LHCN-M2 (cell line): ENCODE measurements at places on chromosomes 13 and 19. TPM values are rescaled to one million over a fixed set of nuclear protein-coding genes. Genes with fewer than 3 reads are reported as not detected.

DNA sequence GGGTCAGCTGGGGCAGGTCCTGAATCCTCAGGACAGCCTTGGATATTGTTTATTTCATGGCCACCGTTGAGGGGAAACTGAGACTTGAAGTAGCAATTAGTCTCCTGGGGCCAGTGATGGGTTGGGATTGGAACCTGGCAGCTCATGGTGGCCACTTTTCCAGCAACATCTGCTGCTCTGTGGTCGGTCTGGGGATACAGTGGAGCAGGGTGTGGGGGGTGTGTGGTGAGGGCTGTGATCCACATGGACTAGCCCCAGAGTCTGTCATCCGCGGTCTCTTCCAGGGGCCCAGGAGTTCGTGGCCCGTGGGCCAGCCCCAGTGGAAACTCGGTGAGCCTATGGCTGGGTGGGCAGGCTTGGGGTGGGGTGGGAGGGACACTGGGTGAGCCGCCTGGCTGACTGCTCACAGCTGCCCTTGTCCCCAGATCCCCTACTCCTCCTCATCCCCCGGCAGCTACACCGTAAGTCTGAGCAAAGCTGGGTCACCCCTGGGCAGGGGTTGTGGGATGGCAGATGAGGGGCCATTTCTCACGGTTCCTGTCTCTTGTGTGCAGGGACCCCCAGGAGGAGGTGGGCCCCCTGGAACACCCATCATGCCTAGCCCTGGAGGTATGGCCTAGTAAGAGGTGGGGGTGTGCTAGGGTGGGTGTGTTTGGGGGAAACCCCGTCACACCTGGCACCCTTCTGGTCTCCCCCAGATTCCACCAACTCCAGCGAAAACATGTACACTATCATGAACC, 5.5 kb downstream of the ISYNA1 start:
- DNase-seq = no peak

GRCh38 chr13:89951341-89951740, 1396.1 kb upstream of the MIR17HG start:
- DNase-seq = no peak

DNA sequence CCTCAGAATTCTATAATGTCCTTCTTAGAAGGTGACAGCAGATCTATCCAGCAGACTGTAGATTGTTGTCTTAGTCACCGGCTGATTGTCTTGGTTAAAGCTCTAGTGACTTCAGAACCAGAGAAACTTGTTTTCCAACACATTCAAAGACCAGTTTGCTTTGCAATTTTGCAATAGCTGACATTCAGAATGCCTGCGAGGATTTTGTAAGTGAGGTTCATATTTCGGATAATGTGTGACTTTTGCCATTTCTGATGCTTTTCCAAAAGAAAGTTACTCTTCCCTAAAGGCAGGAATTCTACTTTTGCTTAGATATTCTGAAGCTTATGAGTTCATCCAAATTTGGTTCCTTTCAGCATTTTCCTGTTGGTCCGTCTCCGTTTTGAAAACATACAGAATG, 13.2 kb downstream of the SPINT2 start:
- peak; percentile 42 for DNase-seq

DNA sequence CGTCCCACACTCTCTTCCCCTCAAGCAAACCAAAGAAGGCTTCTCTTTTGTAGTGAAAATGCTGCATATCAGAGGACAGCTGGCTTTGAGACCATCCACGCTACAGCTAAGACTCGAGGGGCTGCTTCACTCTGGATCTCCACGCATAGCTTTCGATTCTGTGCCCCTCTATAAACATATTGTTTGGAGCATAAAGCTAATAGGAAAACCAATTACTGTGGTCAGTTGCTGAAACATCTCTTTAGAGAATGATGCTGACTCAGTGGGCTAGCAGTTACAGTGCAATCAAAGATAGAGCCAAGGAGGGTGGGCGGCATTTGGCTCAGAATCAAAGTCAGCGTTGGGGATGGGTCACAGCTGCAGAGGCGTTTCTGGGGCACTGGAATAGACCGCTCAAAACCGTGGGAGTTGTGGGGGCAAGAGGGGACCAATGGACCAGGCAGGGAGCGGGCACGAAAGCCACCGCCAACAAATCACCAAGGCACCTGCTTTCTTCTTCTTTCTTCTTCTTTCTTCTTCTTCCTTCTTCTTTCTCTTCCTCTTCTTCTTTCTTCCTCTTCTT, 76.7 kb downstream of the RASL11A start:
- DNase-seq = no peak

DNA sequence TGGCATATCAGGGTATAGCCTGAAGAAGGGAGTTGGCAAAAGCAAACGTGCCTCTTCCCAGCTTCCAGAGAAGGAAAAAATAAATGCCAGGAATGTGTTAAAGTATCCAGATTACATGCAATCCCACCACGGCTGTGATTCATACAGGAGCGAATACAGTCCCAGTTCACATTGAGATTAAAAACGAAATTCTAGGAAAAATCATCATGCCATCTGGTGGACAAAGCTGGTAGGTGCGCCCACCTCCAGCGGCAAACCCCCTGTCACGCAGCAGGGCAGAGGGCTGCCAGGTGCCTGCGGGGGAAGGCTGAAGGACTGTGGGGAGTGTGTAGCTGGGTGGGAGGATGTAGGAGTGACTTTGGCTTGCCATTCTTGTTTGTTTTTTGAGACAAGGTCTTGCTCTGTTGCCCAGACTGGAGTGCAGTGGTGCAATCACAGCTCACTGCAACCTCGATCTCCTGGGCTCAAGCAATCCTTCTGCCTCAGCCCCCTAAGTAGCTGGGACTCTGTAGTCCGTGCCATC, 6.4 kb upstream of the DMWD start:
- DNase-seq = peak; percentile 85

DNA sequence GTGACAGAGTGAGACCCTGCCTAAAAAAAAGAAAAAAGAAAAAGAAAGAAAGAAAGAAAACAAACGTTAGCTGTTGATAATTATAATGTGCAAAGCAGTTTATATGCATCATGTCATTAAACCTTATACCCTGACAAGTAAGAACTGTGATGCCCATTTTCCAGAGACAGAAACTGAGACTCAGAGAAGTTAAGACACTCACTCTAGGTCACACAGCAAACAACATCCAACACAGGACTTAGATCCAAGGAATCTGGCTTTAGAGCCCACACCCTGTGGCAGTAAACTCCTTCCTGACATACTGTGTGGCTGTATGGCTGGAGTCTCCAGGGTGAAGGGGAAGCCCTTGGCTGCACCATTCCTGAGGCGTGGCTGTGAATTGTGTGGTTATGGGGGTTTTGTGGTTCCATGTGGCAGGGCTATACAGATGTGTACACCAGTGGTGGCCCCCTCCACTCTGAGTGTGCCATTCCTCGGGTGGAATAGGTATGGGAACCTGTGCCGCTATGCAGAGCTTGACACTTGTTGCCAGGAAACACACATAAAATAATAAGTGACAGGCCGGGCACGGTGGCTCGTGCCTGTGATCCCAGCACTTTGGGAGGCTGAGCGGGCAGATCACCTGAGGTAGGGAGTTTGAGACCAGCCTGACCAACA, 15.6 kb downstream of the AXL start:
- no peak for DNase-seq

DNA sequence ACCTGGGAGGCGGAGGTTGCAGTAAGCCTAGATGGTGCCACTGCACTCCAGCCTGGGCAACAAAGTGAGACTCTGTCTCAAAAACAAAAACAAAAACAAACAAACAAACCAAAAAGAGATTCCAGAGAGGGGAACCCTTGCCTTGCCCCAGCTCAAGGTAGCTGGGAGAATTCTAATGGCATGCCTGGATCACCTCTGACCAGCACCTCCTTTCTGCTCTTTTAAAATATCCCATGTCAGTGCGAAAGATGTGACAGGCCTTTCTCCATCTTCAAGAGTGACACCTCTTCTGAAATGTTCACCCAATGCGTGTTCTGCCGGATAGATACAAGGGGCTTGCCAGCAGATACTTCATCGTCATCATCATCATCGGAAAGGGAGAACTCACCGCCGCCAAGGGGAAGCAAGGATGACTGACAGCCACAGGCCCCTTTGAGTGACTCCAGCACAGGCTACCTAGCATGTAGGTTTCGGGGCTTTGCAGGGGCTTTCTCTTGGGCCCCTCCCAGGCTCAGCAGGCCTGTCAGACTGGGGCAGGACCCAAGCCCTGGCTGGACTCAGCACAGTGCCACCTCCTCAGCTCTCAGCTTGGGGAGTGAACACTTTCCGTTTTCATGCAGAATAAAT, 18.9 kb upstream of the LRP3 start:
- DNase-seq = no peak

DNA sequence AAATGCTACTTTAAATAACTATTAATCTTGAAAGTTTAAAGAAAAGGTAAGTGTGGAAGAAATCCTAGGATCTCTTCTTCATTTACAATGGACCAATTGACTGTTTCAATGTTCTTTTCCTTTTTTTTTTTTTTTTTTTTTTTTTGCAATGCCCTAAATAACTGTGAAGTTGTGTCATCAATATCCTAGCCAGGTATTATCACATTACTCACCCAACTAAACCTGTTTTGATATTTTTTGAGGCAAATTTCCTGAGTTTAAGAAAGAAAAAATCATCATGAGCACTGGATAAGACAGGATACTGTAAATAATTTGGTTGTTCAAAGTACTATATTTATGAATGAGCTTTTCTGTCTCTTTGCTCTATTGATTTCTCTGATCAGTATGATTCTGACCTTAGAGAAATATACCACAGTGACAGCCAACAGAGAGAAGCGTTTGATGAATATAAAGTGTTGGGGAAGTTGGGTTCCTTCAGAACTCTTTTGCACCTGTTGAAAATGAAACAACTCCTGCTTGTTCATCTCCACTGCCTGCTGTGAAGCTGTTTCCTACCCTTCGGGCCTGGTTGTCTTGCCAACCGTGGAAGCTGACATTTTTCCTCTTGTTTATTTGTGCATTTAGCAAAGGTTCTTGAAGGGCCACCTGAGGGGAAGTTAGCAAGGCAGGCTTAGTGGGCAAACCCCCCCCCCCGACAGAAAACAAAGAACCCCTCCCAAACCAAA, 1220.5 kb upstream of the SLC10A2 start:
- no peak for DNase-seq

DNA sequence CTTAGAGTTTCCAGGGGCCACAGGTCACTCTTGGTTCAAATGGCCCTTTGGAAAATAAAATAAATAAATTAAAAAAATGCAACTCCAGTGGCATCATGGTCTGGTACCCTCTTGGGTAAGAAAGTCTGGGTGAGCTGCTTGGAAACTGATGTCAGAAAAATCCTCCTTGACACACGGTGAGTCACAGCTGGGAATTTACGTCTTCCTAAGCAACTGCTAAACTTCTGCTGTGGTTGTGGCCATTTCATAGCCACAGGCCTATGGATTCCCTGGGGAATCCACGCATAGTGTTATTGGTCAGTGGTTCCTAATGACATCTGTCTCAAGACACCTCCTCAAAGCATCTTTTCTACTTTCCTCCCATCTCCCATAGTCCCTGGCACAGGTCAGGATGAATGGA, 220.8 kb downstream of the COG6 start:
- peak; percentile 95 for DNase-seq

DNA sequence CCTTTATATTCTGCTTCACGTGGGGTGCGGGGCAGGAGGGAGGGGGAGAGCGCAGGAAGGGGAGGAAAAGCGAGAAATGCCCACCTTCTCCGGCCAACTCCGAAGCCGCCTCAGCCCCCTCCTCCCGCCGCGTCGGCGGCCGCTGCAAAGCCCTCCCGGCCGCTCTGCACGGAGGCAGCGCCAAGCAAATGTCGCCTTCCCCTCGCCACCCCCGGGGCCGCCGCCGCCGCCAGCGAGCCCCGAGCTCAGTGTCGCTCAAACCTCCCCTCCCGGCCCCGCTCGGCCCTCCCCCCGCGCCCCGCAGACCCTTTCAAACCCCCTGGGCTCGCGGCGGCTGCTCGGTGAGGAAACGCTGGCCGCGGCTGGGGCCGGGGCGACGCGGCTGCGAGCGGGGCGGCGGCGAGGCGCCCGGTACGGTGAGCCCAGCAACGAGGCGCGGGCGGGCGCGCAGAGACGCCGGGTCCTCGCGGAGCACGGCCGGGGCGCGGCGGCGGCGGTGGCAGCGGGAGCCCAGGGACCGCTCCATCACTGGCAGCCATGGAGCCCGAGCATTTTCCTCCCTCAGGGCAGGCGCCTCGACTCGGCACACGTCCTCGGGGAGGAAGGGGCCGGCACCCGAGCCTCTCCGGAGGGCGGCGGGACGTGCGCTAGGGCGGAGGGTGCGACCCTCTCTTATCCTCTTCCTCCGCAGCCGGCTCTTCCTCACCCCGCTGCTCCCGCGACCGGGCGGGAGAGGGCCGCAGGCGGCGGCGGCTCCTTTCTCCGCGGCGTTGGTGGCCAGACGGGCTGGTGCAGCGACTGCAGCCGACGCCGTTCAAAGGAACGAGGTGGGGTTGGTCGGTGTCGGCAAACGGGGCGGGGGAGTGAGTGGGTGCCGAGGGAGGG, 463 bp upstream of the TSC22D1 start:
- no peak for DNase-seq

DNA sequence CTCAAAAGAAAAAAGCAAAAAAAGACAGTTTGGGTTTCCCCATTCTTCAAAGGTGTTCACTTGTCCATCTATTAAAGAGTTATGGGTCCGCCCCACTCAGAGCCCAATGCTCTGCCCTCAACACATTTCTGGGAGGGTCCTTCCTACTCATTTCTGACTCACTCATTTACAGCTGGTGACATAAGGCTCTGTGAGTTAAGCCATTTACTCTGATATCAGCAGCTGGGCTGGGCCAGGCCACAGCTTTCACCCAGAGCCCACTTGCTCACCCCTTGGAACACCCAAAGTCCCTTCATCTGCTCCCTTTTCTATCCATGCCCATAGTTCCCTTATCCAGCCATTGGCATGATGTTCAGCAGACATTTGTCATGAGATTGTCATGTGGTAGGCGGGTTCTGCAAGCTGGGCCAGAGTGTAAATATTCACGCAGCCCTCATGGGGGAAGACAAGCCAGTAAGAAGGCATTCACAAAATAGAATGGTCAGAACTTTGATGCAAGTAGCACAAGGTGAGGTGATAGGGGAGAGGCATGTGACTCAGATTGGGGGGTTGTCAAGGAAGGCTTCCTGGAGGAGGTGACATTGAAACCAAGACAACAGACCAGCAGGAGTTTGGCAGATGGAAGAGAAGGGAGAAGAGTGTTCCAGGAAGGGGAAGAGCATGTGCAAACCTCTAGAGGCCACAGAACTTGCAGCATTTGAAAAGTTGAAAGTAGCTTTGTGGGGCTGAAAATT, 5.9 kb downstream of the MAST1 start:
- no peak for DNase-seq

GRCh38 chr13:109465148-109465547, 321.2 kb downstream of the IRS2 start:
- DNase-seq = peak; percentile 4

DNA sequence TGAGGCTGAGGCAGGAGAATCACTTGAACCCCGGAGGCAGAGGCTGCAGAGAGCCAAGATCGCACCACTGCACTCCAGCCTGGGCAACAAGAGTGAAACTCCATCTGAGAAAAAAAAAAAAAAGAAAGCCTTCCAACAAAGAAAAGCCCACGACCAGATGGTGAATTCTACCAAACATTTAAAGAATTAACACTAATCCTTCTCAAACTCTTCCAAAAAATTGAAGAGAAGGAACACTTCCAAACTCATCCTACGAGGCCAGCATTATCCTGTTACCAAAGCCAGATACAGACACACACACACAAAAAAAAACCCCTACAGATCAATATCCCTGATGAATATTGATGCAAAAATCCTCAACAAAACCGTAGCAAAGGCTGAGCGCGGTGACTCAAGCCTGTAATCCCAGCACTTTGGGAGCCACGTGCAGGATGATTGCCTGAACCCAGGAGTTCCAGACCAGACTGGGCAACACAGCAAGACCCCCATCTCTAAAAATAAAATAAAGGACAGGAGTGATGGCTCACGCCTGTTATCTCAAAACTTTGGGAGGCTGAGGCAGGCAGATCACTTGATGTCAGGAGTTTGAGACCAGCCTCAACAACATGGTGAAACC, 6.2 kb upstream of the EVI5L start:
- DNase-seq = no peak

The CPT1C gene
- total RNA-seq = 0.90 and 2.5 TPM in 2 replicates

The HSD17B14 gene
- not detected in 2 replicates for total RNA-seq

The ISOC2 gene
- 89.8 and 90.2 TPM in 2 replicates for total RNA-seq
